Stromal cell of bone marrow (primary cell): ENCODE measurements at places on chromosomes 4 and X.

DNA sequence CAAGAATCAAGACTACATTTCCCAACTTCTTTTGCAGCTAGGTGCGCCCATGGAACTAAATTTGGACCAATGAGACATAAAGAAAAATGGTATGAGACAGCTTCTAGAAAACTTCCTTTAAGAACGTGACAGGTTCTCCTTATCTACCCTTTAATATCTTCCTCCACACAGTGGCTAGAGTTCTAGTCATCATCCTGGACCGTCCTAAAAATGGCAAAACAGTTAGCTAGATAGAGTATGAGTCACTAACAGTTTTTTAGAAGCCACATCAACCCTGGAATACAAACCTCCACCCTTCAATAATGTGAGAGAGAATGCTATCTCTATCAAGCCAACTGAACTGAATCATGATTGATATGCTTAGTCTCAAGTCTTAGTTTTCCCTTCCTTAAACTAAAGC, 267.9 kb upstream of the SLC7A11 start:
- peak; percentile 16 for DNase-seq

- peak; percentile 9 for DNase-seq
Measured at GRCh38 chrX:12548746-12549145, 242.5 kb upstream of the PRPS2 start.

- DNase-seq, result no peak
Measured at GRCh38 chr4:90542216-90542615, 415.0 kb downstream of the CCSER1 start.

- DNase-seq, result no peak
Measured at GRCh38 chr4:81606166-81606565, 134.5 kb upstream of the RASGEF1B start.

GRCh38 chr4:130053723-130054122, 957.8 kb downstream of the C4orf33 start:
- no peak for DNase-seq

DNA sequence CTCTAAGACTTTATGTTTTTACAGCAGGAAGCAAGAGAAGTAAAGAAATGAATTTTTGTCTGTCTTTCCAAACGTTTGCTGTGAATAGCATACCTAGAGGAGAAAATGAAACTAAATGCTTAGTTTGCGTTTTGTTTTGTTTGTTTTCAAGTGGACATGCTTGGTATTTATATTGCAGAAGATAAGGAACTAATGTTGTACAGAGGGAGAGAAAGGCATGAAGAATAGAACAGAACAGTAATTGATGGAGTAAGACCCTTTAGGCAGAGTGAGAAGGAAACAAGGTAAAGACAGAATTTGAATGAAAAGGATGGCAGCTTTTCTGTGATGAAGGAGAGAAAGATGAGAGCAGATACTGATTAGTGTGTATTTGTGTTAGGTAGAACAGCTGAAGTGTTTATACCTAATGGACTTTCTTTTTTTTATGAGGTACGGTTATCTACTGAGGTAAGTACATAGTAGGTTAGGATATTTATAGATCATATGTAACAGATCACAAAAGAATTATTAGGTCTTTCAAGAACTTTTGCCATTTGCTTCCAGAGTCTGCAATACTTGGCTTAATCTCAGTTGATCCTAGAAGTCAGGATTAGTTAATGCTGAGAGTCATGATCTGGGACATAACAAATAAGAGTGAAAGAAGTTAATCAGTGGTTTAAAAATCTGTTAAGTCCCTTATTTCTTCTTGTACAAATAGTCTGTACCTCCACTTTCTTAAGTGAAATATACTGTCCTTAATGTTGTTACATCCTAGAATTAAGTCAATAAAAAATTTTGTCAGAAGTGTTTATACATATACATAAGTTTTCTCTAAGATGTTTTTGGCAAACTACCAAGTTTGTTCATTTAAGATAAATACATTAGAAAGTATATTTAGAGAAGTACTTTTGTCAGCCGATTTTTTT, 36.8 kb downstream of the FABP2 start:
- no peak for DNase-seq

GRCh38 chr4:147491086-147491485, 10.2 kb downstream of the EDNRA start:
- DNase-seq, result no peak

DNA sequence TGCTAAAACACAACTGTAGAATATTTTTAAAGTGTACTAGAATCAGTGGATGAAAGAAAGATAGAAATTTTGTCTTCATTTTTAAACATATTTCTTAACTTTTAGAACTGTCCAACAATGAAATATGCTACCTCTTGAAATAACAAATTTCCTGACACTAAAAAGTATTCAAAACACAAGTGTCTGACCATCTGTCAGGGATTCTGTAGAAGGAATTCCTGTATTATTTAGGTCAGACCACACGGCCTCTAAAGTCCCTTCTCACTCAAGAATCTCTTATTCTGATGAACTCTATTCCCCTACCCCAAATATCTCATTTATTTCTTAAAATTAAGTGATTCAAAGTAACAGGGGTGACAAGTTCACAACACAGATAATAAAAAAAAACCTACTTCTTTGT, 99.1 kb downstream of the MAML3 start:
- no peak for DNase-seq

- no peak for DNase-seq
Measured at GRCh38 chr4:102687373-102687981, 73.3 kb downstream of the MANBA start.
